Ovary (tissue), 10 donors: ENCODE measurements at places on chromosomes 16 and 17. TPM values are rescaled to one million over a fixed set of nuclear protein-coding genes. Genes with fewer than 3 reads are reported as not detected.

The KRT12 gene
- not detected for total RNA-seq

The MT1G gene
- not detected for total RNA-seq

The HOXB7 gene
- total RNA-seq: 1.7 TPM

The IL34 gene
- 4.0 TPM for total RNA-seq

The CTF1 gene
- 8.2 TPM for total RNA-seq

The TBC1D3K gene
- not detected for total RNA-seq

The OTOP2 gene
- total RNA-seq: not detected

The EPX gene
- not detected for total RNA-seq

The USP36 gene
- 57.4 TPM for total RNA-seq

The AATK gene
- 3.1 TPM for total RNA-seq

The EFNB3 gene
- total RNA-seq: 1.6 TPM

GRCh38 chr16:56113223-56113622 lies 78.1 kb upstream of the GNAO1 start:
- H3K4me1 ChIP-seq: peaks cover 3% of the 10 kb centered on the region
- no peaks in the 10 kb centered on the region for H3K36me3 ChIP-seq
- H3K27me3 ChIP-seq: no peaks in the 10 kb centered on the region
- DNase-seq: no peak
- no peak overlapping the region for H3K4me3 ChIP-seq

- DNase-seq: no peak
- H3K4me3 ChIP-seq: no peak overlapping the region
- H3K36me3 ChIP-seq: no peaks in the 10 kb centered on the region
- peaks cover 23% of the 10 kb centered on the region for H3K4me1 ChIP-seq
- no peaks in the 10 kb centered on the region for H3K27me3 ChIP-seq
- no peak overlapping the region for H3K27ac ChIP-seq
Measured at GRCh38 chr16:8949536-8950418, 13.9 kb downstream of the USP7 start.

- H3K27ac ChIP-seq: no peak overlapping the region
- no peak overlapping the region for H3K4me3 ChIP-seq
- H3K36me3 ChIP-seq: no peaks in the 10 kb centered on the region
- H3K27me3 ChIP-seq: no peaks in the 10 kb centered on the region
- DNase-seq: no peak
- peaks cover 9% of the 10 kb centered on the region for H3K4me1 ChIP-seq
Measured at GRCh38 chr17:63480192-63480784, 3.4 kb downstream of the ACE start.

- no peak overlapping the region for H3K4me3 ChIP-seq
- no peaks in the 10 kb centered on the region for H3K27me3 ChIP-seq
- H3K36me3 ChIP-seq: no peaks in the 10 kb centered on the region
- H3K4me1 ChIP-seq: peaks cover 32% of the 10 kb centered on the region
Measured at GRCh38 chr16:89476811-89477261, 13.5 kb downstream of the ANKRD11 start.

- no peak overlapping the region for H3K4me3 ChIP-seq
- DNase-seq: no peak
- no peak overlapping the region for H3K27ac ChIP-seq
- H3K36me3 ChIP-seq: no peaks in the 10 kb centered on the region
- no peaks in the 10 kb centered on the region for H3K27me3 ChIP-seq
Measured at GRCh38 chr16:28326881-28327610, 34.7 kb downstream of the SBK1 start.

- H3K27ac ChIP-seq: no peak overlapping the region
- no peak overlapping the region for H3K4me3 ChIP-seq
- H3K36me3 ChIP-seq: no peaks in the 10 kb centered on the region
- no peaks in the 10 kb centered on the region for H3K27me3 ChIP-seq
- DNase-seq: no peak
Measured at GRCh38 chr17:33218698-33219601, 74.1 kb downstream of the ASIC2 start.

GRCh38 chr16:27776556-27777225 lies 226.7 kb downstream of the KATNIP start:
- DNase-seq: no peak
- H3K4me1 ChIP-seq: peaks cover 1% of the 10 kb centered on the region
- H3K36me3 ChIP-seq: no peaks in the 10 kb centered on the region
- H3K27ac ChIP-seq: no peak overlapping the region

GRCh38 chr16:68422396-68422960 lies 25.8 kb downstream of the SMPD3 start:
- H3K4me3 ChIP-seq: no peak overlapping the region
- no peak for DNase-seq
- no peak overlapping the region for H3K27ac ChIP-seq
- H3K4me1 ChIP-seq: no peaks in the 10 kb centered on the region

- H3K27ac ChIP-seq: no peak overlapping the region
- H3K27me3 ChIP-seq: no peaks in the 10 kb centered on the region
- no peaks in the 10 kb centered on the region for H3K36me3 ChIP-seq
- no peak for DNase-seq
Measured at GRCh38 chr17:77840513-77841165, 117.9 kb upstream of the TNRC6C start.

DNA sequence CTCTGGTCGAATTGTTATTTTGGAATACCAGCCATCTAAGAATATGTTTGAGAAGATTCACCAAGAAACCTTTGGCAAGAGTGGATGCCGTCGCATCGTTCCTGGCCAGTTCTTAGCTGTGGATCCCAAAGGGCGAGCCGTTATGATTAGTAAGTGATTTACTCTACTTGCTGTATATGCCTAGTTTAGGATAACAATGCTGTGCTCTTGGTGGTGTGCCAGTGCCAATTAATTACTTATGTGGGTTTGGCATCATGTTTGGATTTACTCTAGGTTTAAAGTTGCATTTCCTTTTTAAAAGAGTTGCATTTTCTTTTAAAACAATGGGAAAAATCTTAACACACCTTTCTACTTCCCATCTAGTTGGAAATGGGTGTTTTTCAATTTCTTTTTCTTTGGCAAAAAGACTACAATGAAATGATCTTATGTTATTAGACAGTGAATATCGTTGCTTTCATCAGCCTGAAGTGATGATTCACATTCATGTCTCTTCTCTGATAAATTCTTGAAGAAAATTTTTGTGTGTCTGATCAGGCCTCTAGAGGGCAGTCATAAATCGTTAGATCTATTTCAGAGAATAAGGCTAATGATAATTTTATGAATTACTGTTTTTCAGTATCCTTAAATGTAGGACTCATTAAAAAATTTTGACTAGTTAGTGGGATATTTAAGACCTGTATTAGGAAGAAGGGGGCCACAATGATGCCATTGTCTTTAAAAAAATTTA lies 5.6 kb downstream of the SF3B3 start:
- no peak overlapping the region for H3K27ac ChIP-seq
- no peaks in the 10 kb centered on the region for H3K36me3 ChIP-seq
- no peaks in the 10 kb centered on the region for H3K27me3 ChIP-seq
- no peak for DNase-seq
- H3K4me3 ChIP-seq: no peak overlapping the region
- H3K4me1 ChIP-seq: peaks cover 6% of the 10 kb centered on the region

GRCh38 chr16:69936252-69936651 lies 14.9 kb upstream of the CLEC18A start:
- no peak for DNase-seq
- H3K36me3 ChIP-seq: no peaks in the 10 kb centered on the region
- H3K4me1 ChIP-seq: no peaks in the 10 kb centered on the region
- no peak overlapping the region for H3K4me3 ChIP-seq
- no peaks in the 10 kb centered on the region for H3K27me3 ChIP-seq

GRCh38 chr17:7219812-7220592 lies at the start of the genes ACADVL and DLG4:
TSS of gene ACADVL (plus strand) at chr17:7219938. CDS start at chr17:7219985, 47 bp downstream.
TSS of gene DLG4 (minus strand) at chr17:7219836.
- peak; percentile 95 for DNase-seq
- peak within 1 kb of the TSS; percentile 92 for H3K27ac ChIP-seq
- peaks cover 16% of the 10 kb centered on the region for H3K4me1 ChIP-seq
- no peaks in the 10 kb centered on the region for H3K27me3 ChIP-seq

DNA sequence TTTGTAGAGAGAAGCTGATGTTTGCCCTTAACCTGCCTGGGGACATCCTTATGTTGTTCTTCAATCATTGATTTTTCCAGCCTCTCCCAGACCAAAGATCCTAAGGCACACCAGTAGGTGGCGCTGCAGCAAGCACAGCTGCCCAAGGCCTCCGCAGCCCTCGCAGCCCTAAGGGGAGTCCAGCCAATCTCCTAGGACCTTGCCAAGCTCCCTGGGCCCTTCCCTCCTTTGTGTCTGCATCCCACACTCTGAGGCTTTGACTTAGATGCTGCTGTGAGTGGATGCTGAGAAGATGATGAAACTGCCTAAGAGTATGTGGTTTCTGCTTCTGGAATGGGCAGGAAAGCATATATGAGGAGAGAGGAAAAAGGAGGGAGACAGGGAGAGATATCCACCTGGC lies 47.1 kb downstream of the SPACA3 start:
- H3K4me3 ChIP-seq: no peak overlapping the region
- no peaks in the 10 kb centered on the region for H3K27me3 ChIP-seq
- H3K36me3 ChIP-seq: no peaks in the 10 kb centered on the region
- DNase-seq: peak; percentile 35
- no peaks in the 10 kb centered on the region for H3K4me1 ChIP-seq

DNA sequence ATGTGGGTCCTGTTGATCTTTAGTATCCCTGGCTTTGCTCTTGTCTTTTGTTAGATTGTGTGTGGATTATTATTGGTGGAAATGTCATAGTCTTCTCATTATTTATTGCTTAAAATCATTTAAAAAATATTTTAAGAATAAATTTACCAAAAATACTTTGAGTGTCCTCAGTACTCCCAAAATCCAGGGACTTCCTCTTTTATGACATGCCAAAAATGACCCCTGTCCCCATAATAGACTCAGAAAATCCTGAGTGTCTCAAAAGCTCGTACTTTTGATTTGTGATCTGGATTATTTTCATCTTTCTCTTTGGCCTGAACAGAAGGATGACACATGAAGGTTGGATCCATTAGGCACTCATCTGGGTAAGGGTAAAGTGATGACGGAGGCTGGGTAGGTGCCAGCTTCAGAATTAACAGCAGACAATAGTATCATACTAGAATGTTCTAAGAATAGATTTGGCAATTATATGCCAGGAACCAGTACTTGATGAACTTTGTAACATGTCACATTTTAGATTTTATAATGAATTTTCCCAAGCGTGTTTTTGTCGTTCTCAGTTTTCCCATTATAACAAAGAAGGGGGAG lies 602.2 kb upstream of the CDH8 start:
- H3K4me3 ChIP-seq: no peak overlapping the region
- DNase-seq: no peak
- H3K4me1 ChIP-seq: no peaks in the 10 kb centered on the region
- no peaks in the 10 kb centered on the region for H3K27me3 ChIP-seq
- no peaks in the 10 kb centered on the region for H3K36me3 ChIP-seq

DNA sequence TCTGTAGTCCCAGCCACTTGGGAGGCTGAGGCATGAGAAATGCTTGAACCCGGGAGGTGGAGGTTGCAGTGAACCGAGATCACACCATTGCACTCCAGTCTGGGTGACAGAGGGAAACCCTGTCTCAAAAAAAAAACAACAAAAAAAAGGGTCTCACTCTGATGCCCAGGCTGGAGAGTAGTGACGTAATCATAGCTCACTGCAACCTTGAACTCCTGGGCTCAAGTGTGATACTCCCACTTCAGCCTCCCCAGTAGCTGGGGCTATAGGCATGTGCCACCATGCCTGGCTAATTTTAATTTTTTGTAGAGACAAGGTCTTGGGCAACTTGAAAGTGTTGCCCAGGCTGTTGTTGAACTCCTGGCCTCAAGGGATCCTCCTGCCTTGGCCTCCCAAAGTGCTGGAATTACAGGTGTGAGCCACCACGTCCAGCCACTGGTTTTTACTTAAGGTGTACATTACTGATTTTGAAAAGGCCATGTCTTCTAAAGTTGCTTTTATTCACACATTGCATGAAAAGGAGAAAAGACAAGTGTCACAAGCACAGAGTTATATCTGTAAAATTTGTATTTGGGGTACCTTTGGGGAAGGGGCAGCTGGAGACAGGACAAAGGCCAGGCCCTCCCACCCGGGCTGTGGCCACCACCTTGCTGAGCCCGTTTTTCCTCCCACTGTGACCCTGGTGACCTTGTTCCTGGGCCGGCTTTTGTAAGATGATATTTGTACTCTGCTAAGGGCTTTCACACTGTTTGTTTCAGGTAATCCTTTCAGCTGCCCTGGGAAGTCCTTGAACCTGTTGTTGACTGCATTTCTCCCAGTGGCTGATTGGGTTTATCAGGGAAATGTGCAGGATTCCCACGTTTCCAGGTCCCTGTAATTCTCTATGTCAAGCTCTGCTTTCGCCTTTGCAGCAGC lies 11.5 kb downstream of the GPT2 start:
- no peak overlapping the region for H3K4me3 ChIP-seq
- peaks cover 18% of the 10 kb centered on the region for H3K4me1 ChIP-seq
- H3K27ac ChIP-seq: no peak overlapping the region
- no peak for DNase-seq
- H3K36me3 ChIP-seq: no peaks in the 10 kb centered on the region
- no peaks in the 10 kb centered on the region for H3K27me3 ChIP-seq

DNA sequence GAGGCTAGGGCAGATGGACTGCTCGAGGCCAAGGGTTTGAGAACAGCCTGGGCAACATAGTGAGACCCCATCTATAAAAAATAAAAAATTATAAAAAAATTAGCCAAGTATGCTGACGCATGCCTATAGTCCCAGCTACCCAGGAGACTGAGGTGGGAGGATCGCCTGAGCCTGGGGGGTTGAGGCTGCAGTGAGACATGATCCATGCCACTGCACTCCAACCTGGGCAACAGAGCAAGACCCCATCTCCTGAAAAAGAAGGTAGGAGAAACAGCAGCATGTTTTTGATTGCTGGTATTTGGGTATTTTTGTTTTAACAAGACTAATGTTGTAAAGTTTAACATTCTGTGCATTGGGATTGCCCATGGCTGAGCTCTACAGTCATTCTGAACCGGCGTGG lies 8.9 kb upstream of the DDX19A start:
- H3K4me1 ChIP-seq: no peaks in the 10 kb centered on the region
- H3K36me3 ChIP-seq: no peaks in the 10 kb centered on the region
- no peaks in the 10 kb centered on the region for H3K27me3 ChIP-seq

GRCh38 chr16:86581458-86581857 lies 3.1 kb downstream of the FOXL1 start:
- H3K4me1 ChIP-seq: no peaks in the 10 kb centered on the region
- no peak for DNase-seq
- H3K27me3 ChIP-seq: no peaks in the 10 kb centered on the region
- H3K36me3 ChIP-seq: no peaks in the 10 kb centered on the region
- no peak overlapping the region for H3K4me3 ChIP-seq

DNA sequence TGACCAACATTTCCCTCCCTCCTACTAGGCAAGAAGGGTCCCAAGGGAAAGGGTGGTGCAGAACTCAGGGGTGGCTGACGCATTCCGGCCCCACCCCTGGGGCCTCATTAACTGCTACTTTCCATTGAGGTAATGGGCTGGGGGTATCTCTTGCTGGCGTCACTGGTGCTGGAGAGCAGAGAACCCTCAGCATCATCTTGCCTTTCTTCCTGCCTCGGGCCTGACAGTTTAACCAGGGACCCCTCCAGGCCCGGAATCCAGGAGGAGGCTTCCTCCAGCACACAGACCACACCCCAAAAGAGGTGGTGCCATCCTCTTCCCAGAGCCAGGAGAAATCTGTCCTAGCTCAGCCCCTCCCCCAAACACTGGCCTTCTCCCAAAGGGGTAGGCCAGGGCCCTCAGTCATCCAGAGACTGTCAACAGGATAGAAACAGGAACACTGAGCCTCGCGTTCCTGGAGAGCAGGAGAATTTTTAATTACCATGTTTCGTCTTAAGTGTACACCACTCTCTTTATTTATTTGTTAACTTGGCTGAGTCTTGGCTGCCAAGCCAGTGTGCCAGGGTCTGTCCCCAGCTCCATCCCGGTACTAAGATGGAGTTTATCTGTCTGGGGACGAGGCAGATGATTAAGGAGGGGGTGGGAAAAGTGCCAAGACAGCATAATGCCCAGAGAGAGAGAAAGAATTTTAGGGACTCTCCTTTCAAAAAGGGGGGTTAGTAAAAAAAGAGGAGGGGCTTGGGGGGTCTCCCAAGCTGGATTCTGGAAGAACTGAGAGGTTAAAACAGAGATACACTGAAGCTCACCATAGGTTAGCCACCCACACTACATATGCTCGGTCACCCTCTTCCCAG lies 5.1 kb downstream of the ETV4 start:
- DNase-seq: no peak

GRCh38 chr16:77169650-77170236 lies 21.2 kb upstream of the MON1B start:
- H3K36me3 ChIP-seq: no peaks in the 10 kb centered on the region
- no peak overlapping the region for H3K27ac ChIP-seq
- no peak for DNase-seq
